Hypothalamus (tissue), 51 donors: ENCODE measurements at places on chromosomes 1 and 21.

- DNase-seq = no peak
Measured at GRCh38 chr1:38512789-38513188, 346.8 kb downstream of the RRAGC start.

- DNase-seq = no peak
Measured at GRCh38 chr1:163538667-163539066, 216.9 kb downstream of the NUF2 start.

GRCh38 chr1:110084227-110085078 is 14.0 kb upstream of the ALX3 start:
- no peak for DNase-seq

DNA sequence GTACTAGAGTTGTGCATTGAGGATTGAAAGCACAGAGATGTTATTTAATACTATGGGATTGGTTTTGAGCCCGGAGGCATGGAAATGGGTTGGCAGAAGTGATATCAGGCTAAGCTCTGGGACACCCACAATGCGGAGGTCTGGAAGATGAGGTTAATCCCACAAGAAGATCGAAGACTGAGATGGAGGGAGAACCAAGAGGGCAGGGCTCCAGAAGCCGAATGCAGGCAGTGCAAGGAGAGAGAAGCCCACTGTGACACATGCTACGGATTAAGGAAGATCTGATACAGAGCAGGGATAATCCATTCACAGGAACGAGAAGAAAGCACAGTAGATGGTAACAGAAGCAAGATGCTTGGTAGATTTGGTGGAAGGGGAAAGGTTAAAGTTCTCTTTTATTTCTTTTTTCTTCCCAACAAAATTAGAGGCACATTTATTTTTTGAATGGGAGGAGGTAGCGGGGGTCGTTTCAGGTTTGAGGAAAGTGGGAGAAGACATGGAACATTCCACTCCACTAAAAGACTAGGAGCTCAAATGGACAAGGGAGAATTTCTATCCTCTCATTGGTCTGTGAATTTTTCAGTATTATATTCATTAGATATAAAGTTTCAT is 113.2 kb downstream of the NCAM2 start:
- DNase-seq = no peak

DNA sequence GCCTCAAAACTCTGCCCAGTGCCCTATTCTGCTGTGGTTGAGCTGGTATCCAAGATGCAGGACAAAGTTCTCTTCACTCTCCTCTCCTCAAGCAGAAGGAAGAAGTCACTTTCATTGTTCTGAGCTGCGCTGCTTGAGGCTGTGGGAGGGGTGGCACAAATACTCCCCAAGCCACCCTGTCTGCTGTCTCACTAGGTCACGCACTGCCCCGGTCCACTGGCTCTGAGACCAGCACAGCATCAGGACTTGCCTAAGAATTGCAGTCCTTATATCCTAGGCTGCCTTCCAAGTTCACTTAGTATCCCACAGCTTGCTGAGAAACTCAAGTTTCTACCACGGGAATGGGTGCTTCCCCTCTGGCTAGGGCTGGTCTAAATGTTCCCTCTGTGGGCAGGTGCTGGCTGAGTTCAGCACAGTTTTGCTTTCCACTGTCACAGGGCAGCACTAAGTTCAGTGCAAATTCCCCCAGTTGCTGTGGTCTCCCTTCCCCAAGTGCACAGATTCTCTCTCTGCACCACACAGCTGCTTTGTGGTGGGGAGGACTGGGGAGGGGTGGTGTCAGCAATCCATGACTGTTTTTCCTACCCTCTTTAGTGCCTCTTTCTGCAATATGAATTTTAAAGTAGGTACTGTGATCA is 32.4 kb downstream of the SLC9C2 start:
- no peak for DNase-seq

- DNase-seq = no peak
Measured at GRCh38 chr1:32869923-32870614, 643 bp downstream of the FNDC5 start.

DNA sequence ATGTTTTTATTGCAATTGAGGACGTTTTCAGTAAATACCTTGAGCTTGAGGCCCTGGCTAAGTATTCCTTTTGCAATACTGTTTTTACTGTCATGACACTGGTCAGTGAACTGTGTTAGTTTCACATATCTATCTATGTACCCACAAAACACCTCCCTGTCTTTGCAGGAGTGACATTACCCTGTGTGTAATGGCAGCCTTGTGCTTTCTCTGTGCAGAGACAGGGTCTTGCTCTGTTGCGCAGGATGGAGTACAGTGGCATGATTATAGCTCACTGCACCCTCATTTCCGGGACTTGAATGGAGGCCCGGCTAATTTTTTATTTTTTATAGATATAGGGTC is 8.9 kb downstream of the YBX1 start:
- DNase-seq = no peak
